T-helper 2 cell treated with Interferon-gamma antibody and Interleukin-4, amounts not matched to agents 5 μg/mL and 100 μg/mL, for 36 hours (primary cell): ENCODE measurements at places on chromosomes 4 and X.

GRCh38 chrX:97790850-97791249, 907.1 kb downstream of the RPA4 start:
- no peak for DNase-seq

DNA sequence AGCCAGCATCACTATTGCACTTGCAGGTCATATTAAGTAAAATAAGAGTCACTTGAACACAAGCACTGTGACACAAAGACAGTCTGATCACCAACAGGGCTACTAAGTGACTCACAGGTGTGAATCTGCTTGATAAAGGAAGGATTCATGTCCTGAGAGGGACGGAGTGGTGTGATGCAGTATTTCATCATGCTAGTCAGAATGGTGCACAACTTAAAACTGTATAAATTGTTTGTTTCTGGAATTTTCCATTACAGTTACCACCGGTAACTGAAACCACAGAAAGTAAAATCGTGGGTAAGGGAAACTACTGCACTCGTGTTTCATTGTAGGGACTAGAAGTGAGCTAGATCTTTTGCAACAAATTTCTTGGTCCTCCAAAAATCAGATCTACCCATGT, 109.7 kb downstream of the ELOVL6 start:
- peak; percentile 65 for DNase-seq

GRCh38 chr4:48493452-48494100, 3.5 kb downstream of the ZAR1 start:
- no peak for DNase-seq

DNA sequence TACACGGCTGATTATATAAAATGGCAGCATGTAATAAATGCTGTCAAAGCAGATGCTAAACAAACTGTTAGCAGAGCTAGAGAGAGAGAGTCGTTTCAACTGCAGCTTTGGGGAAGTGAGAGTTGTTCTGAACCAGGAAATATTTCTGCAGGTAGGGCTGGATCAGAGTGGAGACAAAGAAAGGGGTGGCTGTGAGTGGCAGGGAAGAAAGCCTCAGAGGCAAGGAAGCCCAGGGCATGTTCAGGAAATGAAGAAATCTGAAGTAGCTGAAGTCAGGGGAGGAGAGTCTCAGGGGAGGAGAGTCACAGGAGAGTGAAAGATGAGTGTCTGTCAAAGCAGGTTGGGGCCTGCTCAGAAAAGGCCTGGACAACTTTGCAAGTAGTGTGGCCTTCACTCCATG, 48.4 kb upstream of the RPS6KA3 start:
- DNase-seq: no peak

DNA sequence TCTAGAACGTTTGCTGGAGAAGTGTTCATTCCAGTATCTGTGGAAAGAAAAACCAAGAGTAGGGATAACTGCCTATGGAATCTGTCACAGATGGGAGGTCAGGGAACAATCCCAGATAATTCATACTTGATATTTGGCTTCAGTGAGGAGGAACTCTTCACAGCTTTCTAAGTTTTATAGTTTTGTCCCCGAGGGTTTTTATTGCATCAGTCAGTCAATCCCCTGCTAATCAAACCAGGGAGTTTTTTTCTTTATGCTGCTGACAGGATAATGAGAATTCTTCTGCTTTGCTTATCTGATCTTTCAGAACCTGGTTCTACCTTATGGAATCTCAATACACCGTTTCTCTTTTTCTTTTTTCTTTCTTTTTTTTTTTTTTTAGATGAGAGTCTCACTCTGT, 633 bp upstream of the TRIML2 start:
- no peak for DNase-seq
